NCI-H2107 (cell line): ENCODE measurements at places on chromosomes 1 and 21.

- DNase-seq: no peak
These were observed 111.8 kb upstream of the PALMD start for GRCh38 chr1:99533909-99534637.

- peak; percentile 68 for DNase-seq
These were observed 2.5 kb downstream of the TMEM63A start for GRCh38 chr1:225879521-225880221.

GRCh38 chr1:245858722-245859492 lies 648.2 kb downstream of the SMYD3 start:
- DNase-seq: no peak

DNA sequence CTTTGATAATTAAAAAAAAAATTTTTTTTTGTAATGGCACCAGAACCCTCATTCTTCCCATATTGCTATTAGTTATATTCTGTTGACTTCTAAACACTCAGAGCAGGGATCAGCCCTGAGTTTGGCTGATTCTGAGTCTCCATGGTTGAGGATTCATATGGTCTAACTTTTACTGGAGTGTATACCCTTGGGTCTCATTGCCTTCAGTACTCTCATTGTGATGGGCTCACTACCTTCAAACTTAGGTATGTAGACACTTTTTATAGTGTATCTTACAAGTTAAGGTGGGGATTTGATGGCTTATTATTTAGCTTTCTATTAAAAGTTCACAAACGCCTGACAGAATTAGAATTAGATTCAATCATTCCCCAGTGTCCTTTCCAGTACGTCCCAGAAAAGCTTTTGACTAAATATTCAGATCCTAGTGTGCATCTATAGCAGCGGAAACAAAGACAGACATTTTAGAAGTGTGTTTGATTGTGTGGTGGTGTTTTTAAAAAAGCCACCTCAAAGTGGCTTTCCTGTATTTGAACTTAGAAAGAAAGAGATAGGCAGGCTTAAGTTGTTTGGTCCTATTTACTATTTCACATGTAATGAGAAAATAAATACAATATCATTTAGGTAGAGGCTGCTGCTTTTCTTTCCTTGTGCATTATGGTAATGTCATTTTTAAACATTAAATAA lies 1.4 kb downstream of the MACF1 start:
- DNase-seq: no peak

DNA sequence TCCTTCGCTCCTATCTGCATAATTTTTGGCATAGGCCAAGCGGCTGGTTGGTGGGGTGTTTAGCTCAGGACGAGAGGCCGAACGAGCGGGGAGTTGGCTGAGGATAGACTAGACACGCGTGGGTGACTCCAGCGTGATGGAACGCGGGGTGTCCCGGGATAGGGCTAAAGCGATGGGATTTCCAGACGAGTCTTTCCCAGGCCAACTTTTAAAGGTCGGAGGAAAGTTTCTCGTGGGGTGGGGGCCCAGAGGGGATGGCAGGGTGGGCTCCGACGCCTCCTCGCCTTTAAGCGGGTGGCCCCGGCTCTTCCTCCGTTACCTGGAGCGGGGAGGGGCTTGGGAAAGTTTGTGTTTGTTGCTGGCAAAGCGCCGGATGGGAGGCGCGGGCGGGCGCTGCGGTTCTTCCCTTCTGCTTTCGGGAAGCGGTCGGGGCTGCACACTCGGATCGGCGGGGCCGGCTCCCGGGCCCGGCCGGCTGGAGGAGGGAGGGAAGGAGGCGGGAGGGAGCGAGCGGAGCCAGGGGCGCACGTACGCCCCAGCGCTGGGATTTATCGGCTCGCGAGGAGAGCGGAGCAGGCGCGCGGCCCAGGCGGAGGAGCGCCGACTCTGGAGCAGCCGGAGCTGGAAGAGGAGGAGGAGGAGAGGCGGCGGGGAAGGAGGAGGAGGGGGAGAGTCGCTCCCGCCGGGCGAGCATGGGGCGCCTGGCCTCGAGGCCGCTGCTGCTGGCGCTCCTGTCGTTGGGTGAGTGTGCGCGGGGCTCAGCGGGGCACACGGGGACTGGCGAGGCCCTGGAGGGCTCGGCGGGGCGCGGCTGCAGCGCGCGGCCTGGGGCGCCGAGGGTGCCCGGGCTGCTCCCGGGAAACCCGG lies at the start of gene PTGFRN:
Gene PTGFRN, plus strand, starts transcription at position 405 of the 867 bp plus-strand sequence. Its CDS starts 288 bp downstream, at position 693.
- DNase-seq: no peak

DNA sequence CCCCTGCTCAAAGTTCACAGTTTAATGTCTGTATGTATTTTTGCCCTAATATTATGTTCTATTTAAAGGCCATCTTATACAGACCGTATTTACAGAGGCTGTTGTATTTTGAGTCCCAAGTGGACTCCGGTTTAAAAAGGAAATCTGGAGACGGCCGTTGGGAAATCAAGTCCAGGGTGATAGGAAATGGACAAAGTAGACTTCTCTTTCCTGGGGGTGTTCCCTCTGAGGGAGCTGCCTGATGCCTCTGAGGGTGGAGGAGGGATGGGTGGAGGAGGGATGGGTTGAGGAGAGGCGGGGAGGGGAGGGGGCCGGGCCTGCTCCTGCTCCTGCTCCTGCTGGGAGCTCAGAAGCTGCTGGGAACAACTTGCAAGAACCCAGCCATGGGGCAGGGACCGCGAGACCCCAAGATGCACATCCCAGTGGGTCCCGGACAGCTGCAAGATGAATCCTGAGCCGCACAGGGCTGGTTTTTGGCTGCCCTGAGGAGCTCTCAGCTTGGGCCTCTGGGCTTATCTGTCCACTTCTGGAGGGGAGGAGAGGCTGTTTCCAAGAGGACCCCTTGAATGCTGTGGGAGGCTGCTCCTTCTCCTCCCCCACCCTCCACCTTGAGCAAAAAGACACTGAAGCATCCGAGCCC lies 12.0 kb upstream of the ACTL8 start:
- DNase-seq: no peak

GRCh38 chr1:211739671-211740411 lies 64.4 kb upstream of the NEK2 start:
- DNase-seq: no peak

- DNase-seq: no peak
These were observed 19.8 kb downstream of the KMO start for GRCh38 chr1:241551759-241552638.

DNA sequence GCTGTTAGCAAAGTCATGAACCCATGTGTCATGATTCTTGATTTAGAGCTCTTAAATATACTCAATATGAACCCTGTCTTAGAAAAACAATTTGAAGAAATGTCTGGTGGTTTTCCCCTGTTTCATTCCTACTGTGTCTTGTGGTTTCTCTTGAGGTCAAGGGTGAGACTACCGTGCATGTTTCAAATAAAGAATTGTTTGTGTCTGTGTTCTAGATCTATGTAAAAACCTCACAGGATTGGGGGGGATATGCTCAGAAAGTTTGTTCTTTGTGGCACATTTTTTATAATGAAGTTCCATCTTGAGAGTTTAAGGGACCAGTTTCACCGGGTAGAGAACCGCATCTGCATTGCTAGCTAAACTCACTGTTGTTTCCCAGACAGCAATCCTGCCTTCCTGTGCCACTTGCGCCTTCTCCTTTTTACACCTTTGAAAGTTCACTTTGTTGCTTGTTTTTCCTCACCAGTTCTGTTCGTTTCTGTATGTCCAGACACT lies 30.9 kb upstream of the CACYBP start:
- DNase-seq: no peak

DNA sequence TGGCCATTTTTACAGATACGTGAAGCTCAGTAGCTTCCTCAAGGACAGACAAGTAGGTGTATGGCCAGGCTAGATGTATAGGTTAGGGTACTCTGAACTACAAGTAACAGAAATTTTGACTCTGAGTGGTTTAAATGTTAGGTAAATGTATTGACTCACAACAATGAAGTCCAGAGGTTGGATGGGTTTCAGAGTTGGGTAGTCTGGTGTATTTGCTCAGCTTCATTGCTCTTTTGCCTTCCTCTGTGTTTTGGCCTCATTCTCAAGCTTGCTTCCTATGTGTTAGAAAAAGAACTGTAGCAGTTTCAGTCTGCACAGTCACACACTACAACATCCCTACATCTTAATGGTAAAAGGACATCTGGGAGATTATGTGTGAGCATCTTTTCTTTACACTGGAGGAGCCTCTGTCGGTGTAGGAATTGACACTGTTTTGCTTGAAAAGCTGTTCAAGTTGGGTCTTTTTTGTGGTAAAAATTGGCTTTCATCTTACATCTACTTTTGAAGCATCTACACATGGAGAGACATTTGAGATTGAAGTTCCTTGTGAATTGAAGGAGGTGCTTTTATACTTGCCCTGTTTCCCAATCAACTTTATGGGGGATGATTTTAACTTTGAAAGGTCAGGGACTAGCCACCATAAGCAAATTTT lies 64.4 kb downstream of the MAST2 start:
- DNase-seq: no peak

- DNase-seq: no peak
These were observed 17.2 kb upstream of the BEND5 start for GRCh38 chr1:48793863-48794262.

DNA sequence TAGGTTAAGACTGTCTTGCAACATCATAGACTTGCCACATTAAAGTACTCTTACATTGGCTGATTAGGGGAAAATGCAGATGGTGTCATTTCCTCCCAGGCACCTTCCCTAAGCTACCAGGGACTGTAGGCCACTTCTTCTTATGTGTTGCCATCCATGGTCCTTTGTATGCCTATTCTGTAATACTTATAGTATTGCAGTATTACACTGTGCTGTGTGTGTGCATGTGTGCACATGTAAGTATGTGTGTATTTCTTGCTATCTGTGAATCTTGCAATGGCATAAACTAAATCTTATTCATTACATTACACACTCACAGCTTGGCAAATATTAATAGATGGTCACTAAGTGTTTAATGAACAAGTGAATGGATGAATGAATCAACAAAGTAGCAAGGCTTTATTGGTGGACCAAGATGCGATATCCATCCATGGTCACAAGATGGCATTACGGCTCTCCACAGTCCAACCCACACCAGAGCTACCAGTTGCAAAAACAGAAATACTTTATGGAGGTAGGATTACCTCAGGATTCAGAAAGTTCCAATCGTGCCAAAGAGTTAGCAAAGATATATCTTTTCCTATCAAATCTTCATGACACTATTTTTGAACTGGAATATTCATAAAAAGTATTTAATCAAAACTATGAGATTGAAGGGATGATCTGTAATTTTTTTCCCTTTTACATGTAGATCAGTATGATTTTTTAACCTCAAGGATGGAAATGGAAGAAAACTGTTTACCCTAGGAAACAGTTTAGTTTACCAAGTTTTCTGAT lies 160.2 kb downstream of the DENND1B start:
- no peak for DNase-seq

DNA sequence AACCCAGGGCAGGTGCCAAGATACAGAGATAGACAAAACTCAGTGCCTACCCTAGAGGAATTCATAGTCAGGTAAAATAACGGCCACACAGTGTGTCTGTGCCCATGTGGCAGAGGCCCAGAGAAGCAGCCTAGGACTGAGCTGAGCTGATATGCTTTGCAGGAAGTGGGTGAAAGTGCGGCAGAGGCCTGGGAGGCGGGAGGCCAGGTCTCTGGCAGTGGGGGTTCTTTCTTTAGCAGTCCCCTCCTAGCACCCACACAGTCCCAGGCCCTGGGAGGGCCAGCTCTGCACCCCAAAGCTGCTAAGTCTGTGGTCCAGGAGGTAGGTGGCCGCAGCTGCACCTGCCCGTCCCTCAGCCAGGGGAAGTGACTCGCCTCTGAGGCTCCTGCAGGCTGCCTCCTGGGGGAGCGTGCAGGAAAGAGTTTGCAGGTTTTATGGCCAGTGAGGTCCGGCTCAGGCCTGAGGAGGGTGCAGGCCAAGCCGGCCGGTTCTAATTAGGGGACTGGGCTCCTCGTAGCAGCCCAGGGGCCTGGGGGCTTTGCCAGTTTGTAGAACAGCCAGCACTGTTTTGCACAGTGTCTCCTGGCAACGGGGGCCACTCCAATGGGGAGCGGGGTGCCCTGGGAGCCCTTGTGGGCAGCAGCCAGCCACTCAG lies 107.9 kb downstream of the SPSB1 start:
- no peak for DNase-seq

- no peak for DNase-seq
These were observed 306.9 kb downstream of the ASTN1 start for GRCh38 chr1:176857632-176858031.
